ENCODE measurements at places on chromosomes 2 and 18.

GRCh38 chr18:42163321-42163720 lies 208.3 kb downstream of the PIK3C3 start:
- no peak for DNase-seq

DNA sequence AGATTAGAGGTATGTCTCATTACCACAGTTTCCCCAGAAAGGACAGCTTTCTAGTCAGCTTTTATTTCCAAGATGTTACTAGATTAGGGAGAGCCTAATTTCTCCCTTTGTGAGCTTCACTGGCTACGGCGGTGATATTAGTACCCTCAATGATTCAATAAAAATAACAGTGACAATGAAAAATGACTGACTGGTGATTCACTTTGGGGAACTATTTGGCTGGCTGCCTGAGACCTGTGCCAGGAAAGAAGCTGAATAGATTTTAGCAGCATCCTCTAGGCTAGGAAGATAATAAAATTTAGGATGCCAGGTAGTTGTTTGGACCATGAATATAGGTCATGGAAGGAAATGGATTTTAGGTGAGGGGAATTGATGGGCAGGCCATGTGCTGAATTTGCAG lies 178.7 kb downstream of the FMNL2 start:
- DNase-seq: no peak

DNA sequence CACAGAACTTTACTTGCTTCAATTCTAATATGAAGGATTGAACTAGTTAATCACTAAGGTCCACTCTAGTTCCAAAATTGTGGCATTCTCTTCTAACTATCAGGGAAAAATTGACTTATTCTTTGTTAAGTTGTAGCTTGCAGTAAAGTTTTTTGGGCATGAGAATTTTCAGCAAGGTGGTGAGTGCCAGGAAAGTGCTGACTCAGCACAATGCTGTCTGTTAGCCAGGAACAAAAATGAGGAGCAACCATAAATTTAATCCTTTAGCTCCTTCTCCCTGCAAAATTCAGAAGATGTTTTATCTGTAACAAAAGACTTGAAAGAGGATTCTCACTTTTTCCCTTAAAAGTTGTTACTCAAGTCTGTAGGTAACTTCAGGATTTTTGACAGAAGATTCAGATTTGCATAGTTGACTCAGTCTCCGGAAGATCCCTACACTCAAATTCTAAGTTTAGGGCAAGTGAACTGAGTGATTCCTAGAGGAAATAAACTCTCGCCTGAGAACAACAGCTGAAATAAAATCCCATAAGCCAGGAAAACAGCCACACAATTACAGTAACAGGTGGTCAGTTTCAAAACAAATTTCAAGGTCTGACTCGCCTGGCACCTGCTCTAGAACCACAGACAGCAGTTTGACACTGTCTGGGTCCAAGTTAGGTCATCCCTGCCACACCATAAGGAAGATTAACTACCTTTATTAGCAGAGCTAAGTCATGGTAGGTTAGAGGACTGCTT lies 20.2 kb upstream of the DARS1 start:
- DNase-seq: no peak

DNA sequence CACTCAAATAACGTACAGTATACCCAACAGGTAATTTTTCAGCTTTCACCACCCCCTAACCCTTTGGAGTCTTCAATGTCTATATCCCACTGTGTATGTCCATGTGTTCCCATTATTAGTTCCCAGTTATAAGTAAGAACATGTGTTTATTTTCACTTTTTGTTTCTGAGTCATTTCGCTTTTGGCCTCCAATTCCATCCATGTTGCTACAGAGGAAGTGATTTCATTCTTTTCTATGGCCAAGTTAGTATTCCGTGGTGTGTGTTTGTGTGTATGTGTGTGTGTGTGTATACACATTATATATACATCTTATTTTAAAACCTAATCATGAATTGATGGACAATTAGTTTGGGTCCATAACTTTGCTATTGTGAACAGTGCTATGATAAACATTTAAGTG lies 464.4 kb downstream of the CMPK2 start:
- no peak for DNase-seq

GRCh38 chr2:113791697-113792590 lies 35.5 kb upstream of the SLC35F5 start:
- peak; percentile 71 for DNase-seq

DNA sequence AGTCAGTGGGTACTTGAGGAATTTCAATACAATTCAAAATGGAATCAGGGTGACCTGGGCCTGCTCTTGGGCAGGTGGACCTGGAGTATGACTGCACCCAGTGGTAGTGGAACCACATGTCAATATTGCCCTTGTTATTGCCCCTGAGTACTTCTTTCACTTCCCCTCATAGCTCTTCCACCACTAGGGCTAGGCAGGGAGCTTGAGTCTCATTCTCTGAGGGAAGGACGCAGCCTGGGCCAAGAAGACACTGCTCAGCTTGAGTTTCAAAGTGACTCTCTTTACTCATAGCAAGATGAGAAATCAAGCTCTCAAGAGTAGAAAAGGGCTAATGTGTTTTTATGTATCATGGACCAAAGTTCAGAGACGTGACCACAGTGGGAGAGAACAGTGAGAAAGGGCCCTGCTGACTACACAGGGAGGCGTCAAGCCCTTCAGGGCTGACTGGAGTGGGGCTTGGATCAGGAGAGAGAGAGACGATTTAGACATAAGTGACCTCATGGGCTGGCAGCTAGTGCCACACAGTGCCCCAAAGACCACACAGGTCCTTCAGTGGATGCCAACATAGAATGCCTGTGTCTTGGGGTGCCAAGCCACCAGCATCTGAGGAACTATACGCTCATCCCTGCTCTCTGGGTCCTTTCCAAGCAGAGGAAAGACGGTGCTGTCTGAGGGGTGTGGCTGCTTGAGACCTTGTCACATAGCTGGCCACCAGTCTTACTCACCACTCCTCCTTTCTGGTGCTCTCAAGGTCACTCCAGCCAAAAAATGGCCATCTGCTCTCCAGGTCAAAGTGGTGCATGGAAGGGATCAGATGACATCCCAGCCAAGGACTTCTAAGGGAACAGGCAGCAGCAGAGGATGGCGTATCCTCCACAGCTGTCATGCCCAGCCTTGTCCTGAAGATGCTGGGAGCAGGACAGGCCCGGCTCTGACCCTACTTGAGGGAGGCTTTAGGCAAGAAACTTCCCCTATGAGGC lies 13.0 kb downstream of the PTMA start:
- peak; percentile 52 for DNase-seq

DNA sequence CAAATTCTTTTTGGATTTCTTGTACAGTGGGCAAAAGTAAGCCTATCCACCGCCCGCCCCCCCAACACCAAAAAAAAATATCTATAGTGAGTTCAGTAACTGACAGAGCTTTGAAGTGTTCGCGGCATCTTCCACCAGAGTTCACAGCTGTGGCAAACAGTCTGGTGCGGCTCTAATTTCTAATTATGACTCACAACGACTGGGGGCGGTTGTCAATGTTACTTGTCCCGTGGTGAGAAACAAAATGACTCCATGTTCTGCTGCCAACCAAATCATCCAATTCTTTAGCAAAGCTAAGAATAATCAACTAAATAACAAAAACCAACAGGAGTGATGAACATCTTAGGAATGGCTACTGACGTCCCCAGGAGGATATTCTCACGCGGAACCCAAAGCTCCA lies 392.5 kb upstream of the SALL3 start:
- no peak for DNase-seq

DNA sequence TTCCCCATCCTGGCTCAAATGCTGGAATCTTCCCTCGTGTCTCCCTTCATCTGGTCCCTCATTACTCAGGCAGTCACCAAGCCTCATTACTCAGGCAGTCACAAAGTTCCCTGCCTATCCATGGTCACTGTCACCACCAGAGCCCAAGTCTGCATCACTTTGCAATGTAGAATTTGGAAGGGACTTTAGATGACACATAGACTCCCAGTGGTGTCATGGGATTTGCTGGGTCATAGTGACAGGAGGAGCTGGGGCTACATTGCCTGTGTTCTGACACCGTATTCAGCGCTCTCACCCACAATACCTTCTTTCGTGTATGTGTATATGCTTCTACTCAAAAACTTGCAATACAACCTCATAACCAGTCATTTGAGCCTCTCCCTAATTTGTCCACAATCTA lies 2.1 kb upstream of the EMILIN1 start:
- DNase-seq: no peak

DNA sequence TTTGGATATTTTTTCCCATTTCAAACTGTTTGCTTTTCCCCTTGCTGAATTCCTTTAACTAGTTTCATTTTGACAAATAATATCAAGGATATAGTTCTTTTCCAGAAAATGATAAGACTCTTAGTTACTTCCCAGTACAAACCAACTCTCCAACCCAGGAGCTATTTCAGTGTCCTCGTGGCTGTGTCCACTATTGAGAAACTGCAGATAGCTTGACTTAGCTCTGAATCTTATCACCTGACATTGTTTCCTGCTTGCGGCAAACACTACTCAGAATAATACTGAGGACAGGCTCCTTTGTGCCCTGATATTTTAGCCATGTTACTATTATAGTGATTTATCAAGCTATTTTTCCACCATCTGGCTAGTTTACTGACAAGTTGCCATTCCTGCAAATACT lies 74.6 kb downstream of the KLF7 start:
- no peak for DNase-seq

- no peak for DNase-seq
These were observed 96.7 kb upstream of the ACAA2 start for GRCh38 chr18:49910019-49910418.

DNA sequence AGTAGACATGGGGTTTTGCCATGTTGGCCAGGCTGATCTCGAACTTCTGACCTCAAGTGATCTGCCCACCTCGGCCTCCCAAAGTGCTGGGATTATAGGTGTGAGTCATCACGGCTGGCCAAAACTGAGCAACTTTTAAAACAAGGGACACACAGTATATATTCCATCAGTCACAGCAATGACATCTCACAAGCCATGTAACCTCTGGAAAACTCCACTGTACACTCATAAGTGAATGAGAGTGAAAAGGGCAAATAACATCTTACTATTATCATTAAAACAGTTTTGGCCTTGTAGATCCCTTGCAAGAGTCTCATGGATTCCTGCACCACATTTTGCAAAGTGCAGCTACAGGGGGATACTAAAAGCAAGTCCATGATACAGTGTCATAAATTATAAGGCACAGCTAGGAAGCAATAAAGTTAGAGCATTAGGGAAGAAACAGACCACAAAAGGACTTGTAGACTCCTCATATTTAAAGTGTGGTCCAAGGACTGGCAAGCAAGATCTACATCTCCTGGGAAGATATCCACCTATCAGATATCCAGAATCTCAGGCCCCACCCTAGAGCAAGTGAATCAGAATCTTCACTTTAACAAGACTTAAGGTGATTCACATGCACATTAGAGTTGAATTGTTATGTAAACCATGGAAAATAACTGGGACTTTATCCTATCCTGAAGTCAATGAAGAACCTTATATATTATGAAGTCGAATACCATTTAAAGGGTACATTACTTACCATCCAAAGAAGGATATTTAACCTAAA lies 5.7 kb downstream of the SMC6 start:
- no peak for DNase-seq

GRCh38 chr18:57859314-57859713 lies 56.2 kb upstream of the ATP8B1 start:
- DNase-seq: no peak

- no peak for DNase-seq
These were observed 139.5 kb downstream of the SUCLG1 start for GRCh38 chr2:84319581-84319980.

DNA sequence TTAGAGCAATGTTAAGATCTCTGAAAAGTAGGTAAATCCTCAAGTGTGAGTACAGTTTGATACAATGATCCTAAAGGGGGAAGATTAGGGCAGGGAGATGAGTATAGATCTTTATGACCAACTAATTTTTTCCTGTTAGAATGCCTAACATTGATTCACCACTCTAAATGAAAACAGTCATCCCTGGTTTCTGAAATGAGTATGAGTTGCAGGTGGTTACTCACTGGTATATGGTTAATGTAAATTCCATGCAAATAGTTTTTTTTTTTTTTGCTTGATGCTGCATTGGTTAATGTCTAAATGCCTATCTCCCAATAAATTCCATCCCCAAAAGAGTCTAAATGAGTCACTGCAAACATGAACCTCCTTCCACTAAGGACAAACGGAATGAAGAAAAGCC lies 55.0 kb upstream of the SERPINB2 start:
- no peak for DNase-seq

- no peak for DNase-seq
These were observed 339.0 kb upstream of the ETAA1 start for GRCh38 chr2:67057901-67058703.

GRCh38 chr2:112784199-112785189 lies at the start of gene IL1A:
TSS of gene IL1A (minus strand) at chr2:112784493. CDS start at chr2:112783770, 723 bp downstream.
- no peak for DNase-seq

DNA sequence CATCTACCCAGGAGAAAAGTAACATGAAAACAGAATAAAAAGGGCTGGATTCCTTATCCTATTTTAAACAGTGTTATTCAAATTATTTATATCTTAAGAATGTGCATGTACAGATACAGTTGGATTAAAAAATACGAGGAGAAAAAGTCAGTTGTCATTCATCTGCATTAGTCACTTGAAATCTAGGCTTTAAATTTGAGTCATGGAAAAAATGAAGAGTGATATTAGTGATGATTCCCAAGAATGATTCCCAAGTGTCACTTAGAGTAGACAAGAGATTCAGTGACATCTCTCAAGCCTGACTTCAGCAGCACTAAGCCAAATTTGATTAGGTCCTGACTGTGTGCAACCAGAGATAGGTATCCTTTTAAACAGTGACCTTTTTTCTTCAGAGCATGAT lies 394.2 kb downstream of the IRS1 start:
- DNase-seq: no peak

DNA sequence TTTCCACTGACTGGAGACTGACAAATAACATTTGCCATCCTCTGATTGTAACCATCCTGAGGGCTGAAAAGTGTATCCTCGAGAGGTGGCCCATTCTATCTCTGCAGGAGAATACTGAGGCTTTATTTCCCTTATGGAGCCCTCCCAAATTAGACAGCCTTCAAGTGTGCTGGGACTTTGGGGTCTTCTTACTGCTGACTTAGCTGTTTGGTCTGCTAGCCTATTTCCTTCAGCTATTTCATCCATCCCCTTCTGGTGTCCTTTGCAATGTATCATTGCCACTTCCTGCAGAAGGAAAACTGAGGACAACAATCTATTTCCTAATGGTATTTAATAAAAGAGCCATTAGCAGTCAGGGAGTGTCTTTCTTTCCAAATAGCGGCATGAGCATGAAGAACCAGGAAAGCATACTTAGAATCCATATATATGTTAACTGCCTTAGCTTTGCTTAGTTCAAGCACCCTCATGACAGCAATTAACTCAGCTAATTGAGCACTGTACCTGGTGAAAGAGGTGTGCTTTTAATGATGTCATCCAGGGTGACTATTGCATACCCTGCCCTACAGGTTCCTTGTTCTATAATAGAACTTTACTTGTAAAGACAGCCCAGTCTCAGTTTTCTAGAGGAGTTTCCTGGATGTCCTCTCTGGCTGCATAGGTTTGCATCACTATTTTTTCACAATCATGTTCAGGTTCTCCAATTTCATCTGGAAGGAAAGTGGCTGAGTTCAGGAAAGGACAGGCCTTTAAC lies 24.0 kb downstream of the CMPK2 start:
- DNase-seq: no peak

- peak; percentile 58 for DNase-seq
These were observed 18.1 kb upstream of the MGAT4A start for GRCh38 chr2:98749066-98749450.

GRCh38 chr2:76813084-76813483 lies 709.1 kb downstream of the LRRTM4 start:
- DNase-seq: no peak

- no peak for DNase-seq
These were observed 71.0 kb downstream of the EVA1A start for GRCh38 chr2:75489721-75490120.

Data from activated CD4-positive, alpha-beta T cell treated with anti-CD3 and anti-CD28 coated beads, Interleukin-2, amount 10 ng/mL, durations not matched to agents 24 days and 14 days (primary cell).